ENCODE measurements at places on chromosomes 3 and 15.

- DNase-seq: no peak
Measured at GRCh38 chr15:89836267-89837133, 21.8 kb upstream of the ANPEP start.

- no peak for DNase-seq
Measured at GRCh38 chr3:53822331-53822741, 23.9 kb downstream of the CHDH start.

DNA sequence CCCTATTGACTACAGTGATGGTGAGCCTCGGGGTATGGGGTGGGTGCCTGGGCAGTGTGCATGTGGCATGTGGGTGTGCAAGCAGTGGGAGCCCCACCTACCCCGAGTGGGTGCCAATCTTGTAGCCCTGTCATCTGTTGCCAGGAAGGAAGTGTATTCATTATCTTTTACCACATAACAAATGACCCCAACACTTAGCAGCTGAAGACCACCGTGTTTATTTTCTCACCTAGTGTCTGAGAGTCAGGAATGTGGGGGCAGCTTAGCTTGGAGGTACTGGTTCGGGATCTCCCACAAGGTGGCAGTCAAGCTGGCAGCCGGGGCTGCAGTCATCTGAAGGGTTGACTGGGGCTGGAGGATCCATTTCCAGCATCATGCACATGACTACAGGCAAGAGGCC, 21.7 kb downstream of the XYLB start:
- DNase-seq: no peak

- DNase-seq: peak; percentile 95
Measured at GRCh38 chr3:45656575-45657363, 32.4 kb upstream of the SACM1L start.

GRCh38 chr3:186886202-186886981, 43.9 kb downstream of the ADIPOQ start:
- DNase-seq: no peak

DNA sequence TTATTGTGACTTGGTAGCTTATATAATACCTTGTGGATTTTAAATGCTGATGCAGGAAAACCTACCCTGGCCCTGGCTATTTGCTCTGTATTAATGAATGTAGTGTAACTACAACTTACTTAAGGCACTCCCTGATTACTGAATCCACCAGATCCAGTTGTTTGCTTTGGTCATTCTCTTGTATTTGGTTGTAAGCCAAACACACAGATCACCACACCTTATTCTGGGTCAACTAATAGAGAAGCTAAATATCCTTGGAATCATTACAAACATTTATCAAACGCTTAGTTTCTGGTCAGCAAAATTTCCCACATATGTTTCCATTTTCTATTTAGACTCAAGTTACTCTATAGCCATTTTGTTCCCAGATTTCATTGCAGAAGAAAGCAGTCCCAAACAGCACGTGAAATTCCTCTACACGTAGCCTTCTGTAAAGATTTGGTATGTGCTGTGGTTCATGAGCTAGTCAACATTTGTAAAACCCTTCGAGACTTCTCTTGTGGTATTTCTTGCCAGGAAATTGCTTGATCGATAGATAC, 322.6 kb downstream of the MEX3B start:
- DNase-seq: no peak
